ENCODE measurements at places on chromosomes 7 and 10. TPM values are rescaled to one million over a fixed set of nuclear protein-coding genes. Genes with fewer than 3 reads are reported as not detected.

- H3K36me3 ChIP-seq: no peaks in the 10 kb centered on the region
- H3K4me3 ChIP-seq: no peak overlapping the region
- no peaks in the 10 kb centered on the region for H3K4me1 ChIP-seq
- no peak for DNase-seq
Measured at GRCh38 chr7:133735222-133735621, 391.9 kb upstream of the LRGUK start.

DNA sequence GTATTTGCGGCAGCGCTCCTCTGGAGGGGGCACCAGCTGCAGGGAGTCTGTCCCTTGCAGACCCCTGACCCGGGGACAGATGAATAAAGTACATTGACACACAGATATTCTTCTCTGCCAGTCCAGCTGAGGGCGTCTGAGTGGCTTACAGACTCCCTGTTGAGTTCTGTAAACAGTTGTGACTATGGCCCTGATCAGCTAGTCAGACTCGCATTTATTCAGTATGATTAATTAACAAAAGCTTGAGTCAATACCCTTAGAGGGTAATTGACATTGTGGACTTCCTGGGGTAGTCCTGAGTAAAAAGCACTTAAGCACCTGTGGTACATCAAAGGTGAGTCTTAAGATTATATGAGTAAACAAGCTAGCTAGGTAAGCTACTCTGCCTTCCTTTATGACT is 21.0 kb downstream of the ANKRD30A start:
- no peak overlapping the region for H3K4me3 ChIP-seq
- no peaks in the 10 kb centered on the region for H3K36me3 ChIP-seq
- DNase-seq: no peak
- H3K27me3 ChIP-seq: no peaks in the 10 kb centered on the region

CLRN3 gene
- total RNA-seq: not detected

DNA sequence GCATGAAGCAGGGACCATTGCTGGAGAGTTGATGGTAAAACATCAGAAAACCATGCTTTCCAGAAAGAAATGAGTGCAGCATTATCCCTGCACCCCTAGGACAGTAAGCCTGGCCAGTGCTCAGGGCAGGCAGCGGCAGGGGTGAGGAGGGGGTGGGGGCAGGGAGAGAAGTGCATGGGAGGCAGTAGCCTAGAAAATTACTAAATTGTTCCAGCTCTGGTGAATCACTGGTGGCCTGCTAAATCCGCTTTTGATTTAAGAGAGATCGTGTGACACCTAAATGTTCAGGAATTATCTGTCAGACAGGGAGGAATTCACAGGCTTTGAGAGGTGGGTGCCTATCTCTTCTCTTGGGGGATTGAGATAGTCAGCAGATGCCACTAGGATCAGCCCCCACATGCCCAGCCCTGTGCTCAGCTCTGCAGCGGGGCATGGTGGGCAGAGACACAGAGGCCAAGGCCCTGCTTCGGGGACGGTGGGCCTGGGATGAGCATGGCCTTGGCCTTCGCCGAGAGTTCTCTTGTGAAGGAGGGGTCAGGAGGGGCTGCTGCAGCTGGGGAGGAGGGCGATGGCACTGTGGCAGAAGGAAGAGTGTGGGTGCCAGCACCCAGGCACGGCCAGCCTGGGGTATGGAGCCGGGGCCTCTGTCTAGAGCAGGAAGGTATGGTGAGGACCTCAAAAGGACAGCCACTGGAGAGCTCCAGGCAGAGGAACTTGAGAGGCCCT is 5.0 kb upstream of the AQP1 start:
- no peaks in the 10 kb centered on the region for H3K36me3 ChIP-seq
- DNase-seq: no peak
- H3K27ac ChIP-seq: peak overlapping the region; percentile 14
- H3K4me3 ChIP-seq: no peak overlapping the region
- peaks cover 8% of the 10 kb centered on the region for H3K4me1 ChIP-seq

GRCh38 chr10:26457088-26457487 is 18.9 kb downstream of the APBB1IP start:
- H3K36me3 ChIP-seq: no peaks in the 10 kb centered on the region
- H3K27me3 ChIP-seq: no peaks in the 10 kb centered on the region
- H3K4me3 ChIP-seq: no peak overlapping the region
- no peaks in the 10 kb centered on the region for H3K4me1 ChIP-seq
- no peak for DNase-seq

SPDYE5 gene
- not detected for total RNA-seq

PRLHR gene
- not detected for total RNA-seq

COL28A1 gene
- total RNA-seq: 1.1 TPM

- DNase-seq: peak; percentile 87
- peak overlapping the region; percentile 64 for H3K27ac ChIP-seq
- H3K36me3 ChIP-seq: no peaks in the 10 kb centered on the region
- peaks cover 6% of the 10 kb centered on the region for H3K4me1 ChIP-seq
- H3K27me3 ChIP-seq: no peaks in the 10 kb centered on the region
- peak overlapping the region; percentile 1 for H3K4me3 ChIP-seq
Measured at GRCh38 chr10:69360485-69361302, 56.0 kb downstream of the TACR2 start.

DNA sequence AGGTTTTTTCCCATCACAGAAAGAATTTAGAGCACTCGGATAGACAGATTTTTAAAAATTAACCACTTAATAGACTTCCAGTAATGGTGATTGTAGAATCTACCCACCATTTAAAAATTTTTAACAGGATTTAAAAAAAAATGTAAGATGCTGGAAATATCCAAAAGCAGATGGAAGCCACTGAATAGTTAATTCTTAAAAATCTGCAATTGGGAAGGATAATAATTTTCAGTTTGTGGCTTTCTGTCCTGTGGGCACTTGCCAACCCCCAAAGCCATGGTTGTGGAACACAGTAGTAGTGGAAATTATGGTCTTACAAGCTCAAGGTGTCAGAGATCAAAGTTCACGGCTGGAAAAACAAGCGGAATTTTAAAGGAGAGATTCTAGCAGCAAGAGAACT is 101.0 kb upstream of the SP4 start:
- H3K36me3 ChIP-seq: no peaks in the 10 kb centered on the region
- no peak overlapping the region for H3K27ac ChIP-seq
- no peaks in the 10 kb centered on the region for H3K27me3 ChIP-seq
- H3K4me3 ChIP-seq: no peak overlapping the region
- no peaks in the 10 kb centered on the region for H3K4me1 ChIP-seq
- no peak for DNase-seq

DNA sequence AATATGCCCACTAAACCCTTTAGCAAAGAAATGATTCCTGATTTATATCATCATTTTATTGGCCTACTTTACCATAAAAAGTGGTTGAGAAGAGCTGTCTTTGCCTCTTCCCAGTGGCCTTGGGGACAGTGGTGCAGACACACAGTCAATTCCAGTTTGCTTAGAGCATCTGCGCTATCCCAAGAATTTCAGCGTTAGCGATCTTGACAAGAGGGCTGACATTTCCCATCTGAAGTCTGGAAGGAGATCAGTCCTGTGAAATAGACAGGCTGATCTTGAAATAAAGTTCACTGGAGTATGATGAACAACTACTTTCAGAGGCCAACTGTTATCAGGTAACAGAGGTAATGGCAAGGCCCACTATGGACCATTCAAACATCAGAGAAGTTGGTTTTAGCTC is 475.3 kb upstream of the NRP1 start:
- H3K4me1 ChIP-seq: no peaks in the 10 kb centered on the region
- no peak overlapping the region for H3K4me3 ChIP-seq
- no peak overlapping the region for H3K27ac ChIP-seq
- no peaks in the 10 kb centered on the region for H3K36me3 ChIP-seq
- no peaks in the 10 kb centered on the region for H3K27me3 ChIP-seq

CYP26C1 gene
- total RNA-seq: not detected

- H3K4me1 ChIP-seq: no peaks in the 10 kb centered on the region
- no peaks in the 10 kb centered on the region for H3K36me3 ChIP-seq
- no peaks in the 10 kb centered on the region for H3K27me3 ChIP-seq
- no peak for DNase-seq
- no peak overlapping the region for H3K27ac ChIP-seq
- no peak overlapping the region for H3K4me3 ChIP-seq
Measured at GRCh38 chr10:45596526-45596925, 76.0 kb downstream of the ZFAND4 start.

DNA sequence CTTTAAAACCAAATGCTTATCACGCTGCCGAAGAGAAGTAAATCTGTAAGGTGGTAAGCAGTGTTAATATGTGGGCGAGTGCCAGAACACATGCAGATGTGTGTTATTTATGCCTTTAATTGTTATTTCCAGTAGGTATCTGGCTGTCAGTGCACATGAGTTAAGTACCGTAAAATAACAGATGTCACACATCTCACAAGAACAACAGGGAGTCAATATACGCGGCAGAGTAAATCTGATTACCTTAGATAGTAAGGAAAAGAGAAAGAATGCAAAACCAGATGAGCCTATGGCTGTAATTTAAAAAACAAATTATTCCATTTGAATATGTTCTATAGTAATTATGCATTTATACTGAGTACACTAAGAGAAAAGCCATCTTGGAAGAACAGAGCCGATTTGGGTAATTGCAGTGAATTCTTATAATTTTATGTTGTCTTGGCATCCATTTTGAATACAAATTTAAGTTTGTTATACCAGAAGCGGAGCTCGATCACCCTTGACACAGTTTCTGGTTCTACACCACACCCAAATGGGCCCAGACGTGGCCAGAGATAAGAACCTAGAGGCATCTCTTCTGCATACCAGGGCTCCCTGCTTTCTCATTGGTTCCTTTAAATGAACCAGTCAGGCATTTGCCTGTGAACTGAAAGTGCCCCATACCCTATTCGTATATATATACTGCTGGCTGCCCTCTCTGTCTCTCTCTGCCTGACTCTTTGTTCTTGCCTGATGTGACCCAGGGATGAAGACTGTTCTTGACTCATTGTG is 34.8 kb downstream of the DNAJB9 start:
- H3K4me1 ChIP-seq: no peaks in the 10 kb centered on the region
- no peaks in the 10 kb centered on the region for H3K36me3 ChIP-seq
- no peak for DNase-seq
- no peaks in the 10 kb centered on the region for H3K27me3 ChIP-seq
- H3K27ac ChIP-seq: no peak overlapping the region

PTTG1IP2 gene
- not detected for total RNA-seq

DNA sequence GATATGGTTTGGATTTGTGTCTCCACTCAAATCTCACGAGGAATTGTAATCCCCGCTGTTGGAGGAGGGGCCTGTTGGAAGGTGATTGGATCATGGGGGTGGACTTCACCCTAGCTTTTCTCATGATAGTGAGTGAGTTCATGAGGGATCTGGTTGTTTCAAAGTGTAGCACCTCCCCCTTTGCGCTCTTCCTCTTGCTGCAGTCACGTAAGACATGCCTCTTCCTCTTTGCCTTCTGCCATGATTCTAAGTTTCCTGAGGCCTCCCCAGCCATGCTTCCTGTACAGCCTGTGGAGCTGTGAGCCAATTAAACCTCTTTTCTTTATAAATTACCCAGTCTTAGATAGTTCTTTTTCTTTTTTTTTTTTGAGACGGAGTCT is 17.1 kb downstream of the CDNF start:
- H3K27ac ChIP-seq: no peak overlapping the region
- no peaks in the 10 kb centered on the region for H3K36me3 ChIP-seq
- DNase-seq: no peak
- H3K27me3 ChIP-seq: no peaks in the 10 kb centered on the region
- no peaks in the 10 kb centered on the region for H3K4me1 ChIP-seq

GRCh38 chr7:142153400-142153799 is 41.9 kb downstream of the MGAM2 start:
- H3K27ac ChIP-seq: no peak overlapping the region
- H3K4me3 ChIP-seq: no peak overlapping the region
- DNase-seq: no peak
- no peaks in the 10 kb centered on the region for H3K27me3 ChIP-seq

- no peak overlapping the region for H3K27ac ChIP-seq
- no peaks in the 10 kb centered on the region for H3K27me3 ChIP-seq
- H3K4me3 ChIP-seq: no peak overlapping the region
- DNase-seq: no peak
Measured at GRCh38 chr7:112869111-112869774, 79.0 kb upstream of the TMEM168 start.

DNA sequence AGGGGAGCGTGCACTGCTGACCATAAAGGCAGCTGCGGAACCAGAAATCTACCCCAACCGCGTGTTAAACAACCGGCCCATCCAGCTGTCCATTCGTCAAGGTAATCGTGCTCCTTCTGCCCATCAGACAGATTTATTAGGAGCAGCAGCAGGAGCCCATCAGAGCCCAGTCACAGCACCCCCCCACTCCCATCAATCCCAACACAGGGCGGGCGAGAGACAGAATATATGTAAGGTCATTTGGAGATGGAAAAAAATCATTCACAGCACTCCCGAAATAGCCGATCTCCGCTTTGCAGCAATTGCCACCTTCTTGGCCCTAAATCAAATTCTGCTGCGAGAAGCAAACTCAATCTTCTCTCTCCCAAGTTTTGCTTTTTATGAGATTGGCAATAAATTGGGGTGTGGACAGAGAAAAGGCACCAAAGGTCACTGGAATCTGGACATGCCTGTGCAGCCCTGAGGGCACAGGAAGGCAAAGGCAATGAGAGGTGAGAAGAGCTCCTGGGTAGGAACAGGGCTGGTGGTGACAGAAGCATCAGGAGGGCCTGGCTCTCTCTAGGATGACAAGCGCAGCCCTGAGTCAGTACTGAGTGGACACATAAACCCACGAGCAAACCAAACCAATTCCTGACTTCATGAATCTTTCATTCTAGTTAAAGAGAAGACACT is 145.0 kb upstream of the ZMIZ1 start:
- no peaks in the 10 kb centered on the region for H3K36me3 ChIP-seq
- H3K27ac ChIP-seq: no peak overlapping the region
- DNase-seq: no peak
- no peak overlapping the region for H3K4me3 ChIP-seq
- no peaks in the 10 kb centered on the region for H3K27me3 ChIP-seq

GRCh38 chr7:80921130-80921529 is 2.3 kb upstream of the SEMA3C start:
- no peaks in the 10 kb centered on the region for H3K4me1 ChIP-seq
- no peaks in the 10 kb centered on the region for H3K27me3 ChIP-seq
- H3K36me3 ChIP-seq: no peaks in the 10 kb centered on the region
- no peak for DNase-seq
- no peak overlapping the region for H3K27ac ChIP-seq

UPK3B gene
- 77.9 TPM for total RNA-seq

DNA sequence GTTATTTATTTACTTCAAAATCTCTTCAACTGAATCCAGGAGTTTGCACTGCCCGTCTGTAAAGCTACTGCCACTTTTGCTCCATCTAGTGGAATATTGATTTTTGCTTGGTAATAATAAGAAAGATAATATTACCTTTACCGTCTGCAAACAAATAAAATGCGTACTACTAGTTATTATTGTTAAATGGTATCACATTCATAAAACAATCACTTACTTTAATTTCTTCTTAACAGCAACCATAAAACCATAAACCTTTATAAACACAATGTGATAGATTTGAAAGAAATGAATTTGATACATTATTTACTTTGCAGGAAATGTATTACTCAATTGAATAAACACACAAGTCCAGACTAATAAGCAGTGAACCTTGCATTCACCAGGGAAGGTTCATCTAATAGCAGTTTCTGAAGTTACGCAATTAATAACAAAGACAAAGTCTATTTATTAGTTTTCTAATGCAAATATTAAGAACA is 6.4 kb downstream of the AGMO start:
- H3K4me1 ChIP-seq: no peaks in the 10 kb centered on the region
- no peak overlapping the region for H3K27ac ChIP-seq
- DNase-seq: no peak
- no peaks in the 10 kb centered on the region for H3K27me3 ChIP-seq
- no peak overlapping the region for H3K4me3 ChIP-seq
